ENCODE measurements at places on chromosomes 2 and 18. TPM values are rescaled to one million over a fixed set of nuclear protein-coding genes. Genes with fewer than 3 reads are reported as not detected.

IRS1 gene
- total RNA-seq, result 10.7 TPM

DOK6 gene
- 7.3 TPM for total RNA-seq

KCNJ3 gene
- total RNA-seq, result not detected

PPM1G gene
- total RNA-seq, result 67.7 TPM

CCDC195 gene
- total RNA-seq, result not detected

KCNE4 gene
- 43.9 TPM for total RNA-seq

UGT1A6 gene
- 0.09 TPM for total RNA-seq

KRTCAP3 gene
- 0.18 TPM for total RNA-seq

LIMS3 gene
- 5.2 TPM for total RNA-seq

D2HGDH gene
- 22.2 TPM for total RNA-seq

RFTN2 gene
- total RNA-seq, result 10.5 TPM

CCL20 gene
- 0.28 TPM for total RNA-seq

POMC gene
- total RNA-seq, result 0.57 TPM

MOGAT1 gene
- not detected for total RNA-seq

SLC4A3 gene
- total RNA-seq, result 2.1 TPM

CCDC85A gene
- 0.09 TPM for total RNA-seq

SLC40A1 gene
- 103 TPM for total RNA-seq

NYAP2 gene
- total RNA-seq, result not detected

IL1B gene
- total RNA-seq, result 54.3 TPM

DGKD gene
- 12.1 TPM for total RNA-seq

PTH2R gene
- total RNA-seq, result under 0.01 TPM

CCDC74A gene
- total RNA-seq, result 11.5 TPM

FAM228A gene
- total RNA-seq, result 0.18 TPM

COL5A2 gene
- 785 TPM for total RNA-seq

LDLRAD4 gene
- 3.1 TPM for total RNA-seq

PAX8 gene
- 0.14 TPM for total RNA-seq

SLC5A7 gene
- total RNA-seq, result not detected

LOXL3 gene
- 57.5 TPM for total RNA-seq

MOCOS gene
- total RNA-seq, result 11.0 TPM

IL18RAP gene
- not detected for total RNA-seq

SERPINB10 gene
- total RNA-seq, result not detected

GMPPA gene
- 63.9 TPM for total RNA-seq

PTPRN gene
- 57.0 TPM for total RNA-seq

HOXD12 gene
- total RNA-seq, result not detected

C18orf54 gene
- total RNA-seq, result 1.3 TPM

DNAH6 gene
- 0.09 TPM for total RNA-seq

CYB5A gene
- total RNA-seq, result 154 TPM

NETO1 gene
- not detected for total RNA-seq

GAD1 gene
- 0.28 TPM for total RNA-seq

GDF7 gene
- 0.14 TPM for total RNA-seq

PTPRM gene
- 72.0 TPM for total RNA-seq

PTPN18 gene
- 8.6 TPM for total RNA-seq

CD28 gene
- under 0.01 TPM for total RNA-seq

IGFBP5 gene
- 928 TPM for total RNA-seq

ABCG5 gene
- total RNA-seq, result not detected

TEKT4 gene
- total RNA-seq, result not detected

C2orf66 gene
- total RNA-seq, result not detected

AMER3 gene
- total RNA-seq, result not detected

KYNU gene
- 9.5 TPM for total RNA-seq

CABLES1 gene
- 9.4 TPM for total RNA-seq
